ENCODE measurements at places on chromosomes 13 and 19. TPM values are rescaled to one million over a fixed set of nuclear protein-coding genes. Genes with fewer than 3 reads are reported as not detected.
A peak's percentile ranks its signal among the peaks of the same experiment; 100 is the strongest.

The ZNF534 gene
- total RNA-seq, result 0.25 TPM

The SPRED3 gene
- total RNA-seq, result 7.7 TPM

The CYSLTR2 gene
- total RNA-seq, result not detected

The ACP7 gene
- total RNA-seq, result not detected

DNA sequence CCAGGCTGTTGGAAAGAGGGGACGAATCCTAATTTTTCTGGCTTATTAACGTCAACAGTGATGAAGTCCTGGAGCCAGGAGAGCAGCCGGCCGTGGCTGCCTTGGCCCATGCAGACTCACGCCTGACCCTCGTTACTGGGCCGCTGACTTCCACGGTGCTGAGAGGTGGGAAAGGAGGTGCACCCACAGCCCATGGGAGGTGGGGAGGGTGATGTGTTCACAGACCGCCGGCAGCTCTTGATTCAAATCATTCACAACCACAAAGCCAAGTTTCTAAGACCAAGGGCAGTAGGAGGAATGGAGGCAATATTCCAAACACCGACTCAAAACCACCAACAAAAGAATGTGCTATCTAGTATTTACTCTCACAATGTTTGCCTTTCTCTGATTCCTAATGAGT lies 24.3 kb downstream of the COL4A2 start:
- peak overlapping the region; percentile 13 for H3K4me3 ChIP-seq
- DNase-seq, result peak; percentile 58
- no peaks in the 10 kb centered on the region for H3K27me3 ChIP-seq
- peak overlapping the region; percentile 82 for H3K27ac ChIP-seq
- H3K36me3 ChIP-seq, result no peaks in the 10 kb centered on the region

DNA sequence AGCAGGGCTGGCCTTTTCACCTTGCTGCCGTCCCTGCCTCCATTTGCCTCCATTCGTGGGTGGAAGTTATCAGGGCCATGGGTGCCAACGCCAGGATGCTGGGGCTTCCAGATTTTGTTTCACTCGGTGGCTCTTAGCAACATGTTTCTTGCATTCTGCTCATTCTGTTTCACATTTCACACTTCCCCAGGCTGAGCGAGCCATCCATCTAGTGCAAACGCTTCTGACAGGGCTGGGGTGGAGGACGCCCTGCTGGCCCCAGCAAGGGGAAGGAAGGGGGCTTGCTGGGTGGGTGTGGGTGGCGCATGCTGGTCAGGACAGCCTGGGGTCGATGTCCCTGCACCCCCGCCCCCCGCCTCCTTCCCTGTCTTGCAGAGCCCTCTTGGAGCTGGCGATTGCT lies 165.2 kb downstream of the URI1 start:
- peaks cover 9% of the 10 kb centered on the region for H3K27me3 ChIP-seq
- no peaks in the 10 kb centered on the region for H3K4me1 ChIP-seq
- H3K36me3 ChIP-seq, result no peaks in the 10 kb centered on the region

DNA sequence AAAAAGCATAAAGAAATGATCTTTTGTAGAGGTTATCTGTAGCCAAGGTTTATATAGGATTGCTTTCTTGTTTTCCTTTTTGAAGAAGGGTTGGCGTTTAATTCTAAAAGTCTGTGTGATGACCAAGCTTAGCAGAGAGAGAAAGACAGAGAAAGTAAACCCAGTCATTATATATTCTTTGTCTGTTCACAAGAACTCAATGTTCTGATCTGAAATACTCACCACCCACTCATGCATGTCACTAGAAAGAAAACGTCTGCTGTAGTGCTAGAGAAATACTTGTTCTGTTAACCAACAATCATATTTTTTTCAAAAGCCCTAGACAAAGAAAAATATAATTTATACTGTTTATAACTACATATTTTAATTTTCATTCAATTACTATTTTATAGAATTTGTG lies 173.7 kb upstream of the SLITRK5 start:
- no peak overlapping the region for H3K4me3 ChIP-seq
- no peak overlapping the region for H3K27ac ChIP-seq
- DNase-seq, result no peak
- H3K4me1 ChIP-seq, result no peaks in the 10 kb centered on the region

DNA sequence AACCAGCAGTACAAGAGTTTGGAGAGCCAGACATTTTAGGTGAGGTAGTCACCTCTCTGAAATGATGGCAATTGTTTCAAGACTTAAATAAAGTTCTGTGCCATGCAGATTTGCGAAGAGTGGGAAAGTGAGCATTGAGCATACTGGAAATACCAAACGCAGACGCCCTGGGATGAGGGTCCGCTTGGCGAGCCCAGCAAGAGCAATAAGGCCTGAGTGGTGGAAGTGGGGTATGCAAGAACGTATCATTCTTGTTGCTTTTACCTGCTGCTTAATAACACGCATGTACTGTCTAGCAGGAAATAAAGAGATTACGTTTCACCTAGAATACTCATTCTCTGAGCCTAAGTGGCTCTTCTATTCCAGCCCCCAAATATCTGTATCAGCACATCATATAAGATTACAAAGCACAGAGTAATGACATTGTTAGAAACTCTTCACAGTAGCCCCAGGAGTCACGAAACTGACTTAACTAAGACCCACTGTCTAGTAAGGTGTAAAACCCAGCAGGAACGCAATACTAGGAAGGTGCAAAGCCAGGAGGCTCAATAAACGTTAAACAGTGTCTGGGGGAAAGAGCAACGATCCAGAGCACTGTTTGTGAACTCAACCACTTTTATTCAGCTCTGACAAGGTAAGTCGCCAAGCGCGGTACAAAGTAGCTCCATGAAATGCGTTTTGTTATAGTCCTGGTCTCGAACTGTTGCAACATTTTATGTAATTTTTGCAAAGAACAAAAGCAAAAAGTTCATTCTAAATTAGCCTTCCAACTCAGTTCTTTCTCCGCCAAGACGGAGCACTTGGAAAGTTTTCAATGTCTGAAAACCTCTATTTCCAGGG lies 1.2 kb downstream of the RCBTB2 start:
- peak overlapping the region; percentile 88 for H3K4me3 ChIP-seq
- no peaks in the 10 kb centered on the region for H3K36me3 ChIP-seq
- DNase-seq, result no peak
- 0 out of 2 replicates have a peak, but pooled peaks cover 3% of the 10 kb centered on the region for H3K4me1 ChIP-seq
- H3K27ac ChIP-seq, result peak overlapping the region; percentile 82
- no peaks in the 10 kb centered on the region for H3K27me3 ChIP-seq

GRCh38 chr13:76994281-76994680 lies 2.4 kb downstream of the CLN5 start:
- peaks cover 19% of the 10 kb centered on the region for H3K36me3 ChIP-seq
- H3K27ac ChIP-seq, result peak overlapping the region; percentile 90
- no peaks in the 10 kb centered on the region for H3K27me3 ChIP-seq
- peak overlapping the region; percentile 25 for H3K4me3 ChIP-seq
- H3K4me1 ChIP-seq, result peaks cover 23% of the 10 kb centered on the region
- DNase-seq, result peak; percentile 51

DNA sequence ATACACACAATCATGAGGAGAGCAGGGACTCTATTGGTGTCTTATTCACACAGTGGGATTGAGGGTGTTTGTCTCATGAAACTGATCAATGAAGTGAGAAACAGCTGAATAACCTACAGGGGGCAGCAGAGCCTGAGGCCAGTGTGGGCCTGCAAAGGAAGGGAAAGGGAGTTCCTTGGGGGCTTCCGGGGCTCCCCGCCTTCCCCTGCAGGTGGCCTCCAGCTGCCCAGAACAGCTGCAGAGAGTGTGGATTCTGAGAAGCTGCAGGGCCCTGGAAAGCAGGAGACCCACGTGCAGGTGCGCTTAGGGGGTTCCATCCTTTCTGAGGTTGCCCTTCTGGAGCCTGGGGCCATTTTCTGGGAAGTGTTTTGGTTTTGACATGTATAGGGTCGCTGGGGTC lies 20.1 kb downstream of the ZNF763 start:
- H3K4me1 ChIP-seq, result 0 out of 2 replicates have a peak, but pooled peaks cover 5% of the 10 kb centered on the region
- H3K4me3 ChIP-seq, result no peak overlapping the region
- no peaks in the 10 kb centered on the region for H3K36me3 ChIP-seq
- no peaks in the 10 kb centered on the region for H3K27me3 ChIP-seq
- no peak overlapping the region for H3K27ac ChIP-seq

GRCh38 chr19:17326595-17326966 lies 8.1 kb downstream of the ANO8 start:
- no peak for DNase-seq
- H3K4me3 ChIP-seq, result no peak overlapping the region
- H3K27me3 ChIP-seq, result no peaks in the 10 kb centered on the region
- no peaks in the 10 kb centered on the region for H3K4me1 ChIP-seq
- H3K27ac ChIP-seq, result no peak overlapping the region

GRCh38 chr19:13037161-13037560 lies 41.9 kb downstream of the NFIX start:
- peak; percentile 92 for DNase-seq
- peak overlapping the region; percentile 35 for H3K4me3 ChIP-seq
- H3K36me3 ChIP-seq, result no peaks in the 10 kb centered on the region
- no peaks in the 10 kb centered on the region for H3K27me3 ChIP-seq

GRCh38 chr19:16850133-16850532 lies 20.9 kb downstream of the SIN3B start:
- H3K4me3 ChIP-seq, result no peak overlapping the region
- 0 out of 2 replicates have a peak overlapping the region, but pooled peaks have one; percentile 13 for H3K27ac ChIP-seq
- H3K4me1 ChIP-seq, result peaks cover 22% of the 10 kb centered on the region
